Kasumi-1 (cell line): ENCODE measurements at places on chromosomes 7 and 10.

- no peak for DNase-seq
These were observed 545.4 kb upstream of the FZD8 start for GRCh38 chr10:36187380-36188079.

DNA sequence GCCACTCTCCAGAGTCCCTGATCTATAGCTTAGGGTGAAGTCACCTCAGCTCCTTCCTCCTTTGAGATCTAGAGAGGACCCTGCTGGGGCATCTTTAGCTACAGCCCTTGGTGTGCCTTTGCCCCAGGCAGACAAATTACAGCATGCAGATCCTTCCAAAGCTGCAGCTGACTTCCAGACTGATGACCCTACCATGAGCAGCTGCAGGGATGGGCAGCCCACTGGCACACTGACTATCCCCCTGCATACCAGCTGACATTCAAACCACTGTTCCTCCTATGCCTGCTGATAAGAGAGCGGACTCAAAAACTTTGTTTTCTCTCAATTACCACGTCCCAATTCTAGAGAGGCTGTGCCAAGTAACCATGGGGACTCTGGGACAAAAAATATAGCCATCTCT is 70.6 kb downstream of the COL13A1 start:
- DNase-seq = no peak

DNA sequence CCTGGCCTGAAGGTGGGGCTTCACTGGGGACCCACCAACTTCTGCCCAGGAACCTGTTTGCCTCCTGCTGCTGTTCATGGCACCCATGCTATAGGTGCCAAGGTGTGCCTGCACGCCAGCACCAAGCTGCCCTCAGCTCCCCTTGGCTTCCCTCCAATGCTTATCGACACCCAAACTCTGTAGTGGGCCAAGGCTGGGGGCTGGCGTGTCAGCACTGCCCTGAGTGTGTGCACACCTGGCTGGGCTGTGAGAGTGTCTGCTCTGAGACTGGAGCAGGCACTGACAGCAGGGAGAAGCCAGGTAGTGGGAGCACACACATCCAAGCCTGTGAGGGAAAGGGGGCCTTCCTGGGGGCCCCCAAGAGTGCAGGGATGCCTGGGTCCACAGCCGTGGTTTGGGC is 43.1 kb upstream of the TUBB8 start:
- no peak for DNase-seq

GRCh38 chr10:97512993-97513392 is 14.3 kb downstream of the UBTD1 start:
- no peak for DNase-seq

- no peak for DNase-seq
These were observed 142.3 kb downstream of the XPNPEP1 start for GRCh38 chr10:109780997-109781396.

- peak; percentile 94 for DNase-seq
These were observed 71.9 kb downstream of the PROSER2 start for GRCh38 chr10:11895108-11895466.
